CD4-positive, alpha-beta T cell treated with Interleukin-4 for 4 hours (primary cell): ENCODE measurements at places on chromosomes 5 and 9.

DNA sequence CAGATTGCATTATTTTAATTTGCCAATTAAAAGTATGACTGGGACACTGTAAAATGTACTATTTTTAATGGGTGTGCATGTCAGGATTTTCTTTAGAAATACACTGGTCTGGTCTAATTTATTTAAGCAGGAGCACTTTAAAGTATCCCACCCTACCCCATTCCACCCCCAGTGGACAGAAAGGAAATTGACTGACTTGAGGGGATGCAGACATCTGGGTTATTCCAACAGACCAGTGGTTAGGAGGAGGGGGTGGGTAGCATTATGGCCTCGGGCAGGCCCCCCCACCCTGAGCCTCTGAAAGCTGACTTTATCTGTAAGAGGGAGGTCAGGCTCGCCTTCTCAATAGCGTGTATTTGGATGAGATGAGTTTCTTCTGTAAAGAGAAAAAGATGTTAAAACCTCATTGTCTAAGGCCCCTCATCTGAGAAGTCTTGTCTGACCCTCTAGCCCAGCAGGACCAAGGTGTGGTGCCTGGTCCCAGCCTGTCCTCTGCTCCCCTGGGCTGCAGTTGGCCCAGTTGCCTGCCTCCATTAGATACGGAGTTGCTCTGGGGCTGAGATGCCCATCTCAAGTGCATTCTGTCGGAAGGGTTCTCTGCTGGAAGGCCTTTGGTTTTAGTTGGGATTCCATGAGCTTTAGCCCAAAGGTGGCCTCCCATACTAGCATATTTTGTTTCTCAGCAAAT lies 4.4 kb downstream of the HNRNPAB start:
- DNase-seq = no peak

DNA sequence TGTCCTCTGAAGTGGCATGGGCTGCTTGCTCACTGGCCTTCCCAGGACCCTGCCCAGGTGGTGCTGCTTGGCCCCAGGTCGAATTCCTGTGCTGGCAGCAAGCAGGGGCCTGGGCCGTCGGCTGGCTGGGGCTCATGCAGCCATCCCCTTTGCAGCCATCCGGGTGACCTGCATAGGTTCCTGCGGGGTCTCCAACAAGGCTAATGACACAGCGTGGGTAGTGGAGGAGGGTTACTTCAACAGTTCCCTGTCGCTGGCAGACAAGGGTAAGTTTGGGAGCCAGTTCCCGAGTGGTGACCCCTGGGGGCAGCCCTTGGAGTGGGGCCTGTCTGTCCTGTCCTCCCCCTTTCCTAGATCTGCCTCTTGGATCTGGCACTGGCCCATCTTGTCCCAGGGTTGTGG lies 6.1 kb upstream of the EHMT1 start:
- DNase-seq = no peak

DNA sequence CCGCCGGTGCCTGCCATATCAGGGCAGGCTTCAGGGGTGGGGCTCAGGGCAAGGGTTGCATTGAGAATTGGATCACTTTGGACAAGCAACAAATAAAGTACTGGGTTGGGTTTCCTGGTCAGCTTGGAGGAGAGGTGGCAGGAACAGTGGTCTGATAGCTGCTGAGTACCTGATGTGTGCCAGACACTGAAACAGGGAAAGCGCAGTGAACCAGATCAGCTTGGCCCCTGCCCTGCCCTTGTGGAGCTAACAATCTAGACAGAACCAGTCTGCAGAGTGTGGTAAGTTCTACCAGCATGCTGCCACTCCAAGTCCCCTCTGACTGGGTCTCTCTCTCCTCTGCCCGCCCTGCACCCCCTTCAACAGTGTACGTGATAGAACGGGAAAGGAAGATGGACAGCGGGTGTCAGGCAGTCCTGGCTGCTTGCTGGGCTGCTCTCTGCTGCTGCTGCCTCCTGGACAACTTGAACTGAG lies 53.4 kb downstream of the CYSTM1 start:
- DNase-seq = no peak

DNA sequence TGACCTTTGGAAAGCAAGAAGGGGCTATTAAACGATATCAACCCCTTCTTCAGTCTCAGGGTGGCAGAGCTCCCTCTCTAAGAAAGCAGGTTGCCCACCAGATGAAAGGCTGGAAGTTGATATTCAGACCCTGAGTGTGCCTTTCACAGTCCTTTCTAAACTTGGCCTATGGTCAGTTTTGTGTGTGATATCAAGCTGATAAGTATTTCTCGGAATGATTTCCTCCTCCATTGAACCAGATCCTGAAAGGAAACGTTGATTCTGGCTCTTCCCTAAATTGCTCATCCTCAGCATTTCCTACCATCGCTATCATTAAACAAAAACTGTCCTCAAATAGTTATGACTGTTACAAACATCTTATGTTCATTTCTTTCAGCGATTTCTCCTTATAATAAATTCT lies 130.4 kb downstream of the CEMIP2 start:
- no peak for DNase-seq

DNA sequence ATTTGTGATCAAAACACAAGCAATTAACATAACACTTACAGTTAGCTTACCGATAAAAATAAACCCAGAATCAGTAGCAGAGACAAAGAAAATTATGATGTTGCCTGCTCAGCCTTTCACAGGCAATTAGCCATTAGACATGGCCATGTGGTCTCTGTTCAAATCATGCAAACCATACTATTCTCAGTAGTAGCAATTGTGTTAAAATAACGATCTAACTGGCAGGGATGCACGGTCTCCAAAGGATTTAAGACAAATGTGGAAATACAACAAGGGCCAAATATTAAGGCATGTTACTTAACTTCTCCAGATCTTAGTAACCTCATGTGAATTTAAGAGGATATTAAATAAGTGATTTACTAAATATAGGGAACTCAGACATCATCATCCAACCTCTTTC lies 59.5 kb downstream of the PTBP3 start:
- no peak for DNase-seq

GRCh38 chr5:125198270-125198974 lies 452.0 kb upstream of the ZNF608 start:
- no peak for DNase-seq

DNA sequence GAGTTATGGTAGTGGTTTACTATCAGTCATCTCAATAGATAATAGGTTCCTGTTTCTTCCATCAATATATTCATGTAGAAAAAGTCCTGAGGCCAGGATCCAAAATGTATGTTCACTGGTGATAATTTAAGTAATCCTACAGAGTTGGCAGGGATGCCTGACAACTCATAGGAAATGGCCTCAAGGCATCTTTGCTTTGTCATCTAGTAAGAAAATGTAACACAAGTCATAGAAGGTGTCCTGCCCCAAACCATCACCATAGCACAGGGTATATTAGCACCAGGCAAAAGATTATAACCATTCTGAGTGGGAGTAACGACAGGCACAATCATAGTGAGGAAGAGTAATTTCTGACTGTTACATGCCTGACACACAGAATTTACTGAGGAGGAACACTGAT lies 257.0 kb downstream of the TMEM167A start:
- no peak for DNase-seq
